ENCODE measurements at places on chromosomes 7 and 10.

- DNase-seq: no peak
Observed at GRCh38 chr10:126503392-126504062, 115.2 kb upstream of the ADAM12 start.

DNA sequence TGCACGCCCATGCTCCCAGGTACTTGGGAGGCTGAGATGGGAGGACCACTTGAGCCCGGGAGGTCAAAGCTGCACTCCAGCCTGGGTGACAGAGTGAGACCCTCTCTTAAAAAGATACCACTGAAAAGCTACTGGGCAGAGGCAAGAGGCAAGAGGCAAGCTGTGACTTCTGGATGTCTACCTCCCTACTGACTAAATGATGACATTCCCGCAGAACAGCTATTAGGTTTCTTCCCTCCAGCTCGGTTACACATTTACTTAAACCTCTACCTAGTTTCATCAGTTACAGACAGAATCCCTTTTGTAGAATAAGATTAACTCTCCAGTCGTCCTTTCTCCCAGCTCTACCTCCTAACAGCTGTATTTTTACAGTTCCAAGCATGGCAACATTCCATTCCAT, 21.2 kb downstream of the RHEB start:
- no peak for DNase-seq

DNA sequence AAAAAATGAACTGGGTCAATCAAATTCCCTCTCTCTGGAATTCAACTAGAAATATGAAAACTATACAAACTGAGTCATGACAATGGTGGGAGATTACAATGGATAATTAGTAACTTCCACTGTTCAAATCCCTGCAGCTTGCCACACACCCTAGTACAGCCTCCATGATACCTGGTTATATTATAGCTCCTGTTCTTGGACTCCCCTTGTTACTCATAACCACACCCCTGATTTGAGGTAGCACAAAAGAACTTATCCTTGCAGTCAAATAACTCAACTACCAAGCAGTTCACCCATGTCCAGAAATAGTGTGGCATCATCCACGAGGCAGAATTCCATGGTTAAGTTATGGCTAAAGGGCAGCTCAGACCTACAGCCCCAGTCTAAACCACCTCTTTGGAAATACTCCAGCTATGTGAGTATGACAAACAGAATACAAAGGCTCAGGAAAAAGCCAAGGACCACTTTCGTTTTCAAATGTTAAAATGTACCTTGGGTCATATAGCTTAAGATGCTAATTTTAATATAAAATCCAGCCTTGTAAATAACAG, 164.7 kb downstream of the CPEB3 start:
- no peak for DNase-seq

- no peak for DNase-seq
Observed at GRCh38 chr10:124596962-124597845, 135.6 kb downstream of the LHPP start.

GRCh38 chr10:100907773-100908363, 4.9 kb upstream of the SLF2 start:
- no peak for DNase-seq

DNA sequence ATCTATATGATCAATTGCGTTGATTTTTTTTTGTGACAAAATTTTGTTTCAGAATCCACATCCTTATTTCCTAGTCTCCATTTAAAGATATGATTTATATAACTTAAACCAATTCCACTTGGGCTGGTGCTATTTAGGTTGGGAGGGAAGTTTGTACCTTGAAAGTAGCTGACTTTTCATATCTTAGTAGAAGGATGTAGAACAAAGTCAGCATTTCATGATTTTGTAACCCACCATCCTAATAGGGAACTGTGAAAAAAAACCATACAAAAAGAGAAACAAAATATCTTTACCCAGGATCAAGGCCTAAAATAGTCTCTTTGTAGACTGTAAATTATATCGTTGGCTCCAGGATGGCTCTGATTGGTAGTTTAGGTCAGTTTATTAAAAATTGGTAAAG, 8.3 kb downstream of the HECTD2 start:
- DNase-seq: no peak

DNA sequence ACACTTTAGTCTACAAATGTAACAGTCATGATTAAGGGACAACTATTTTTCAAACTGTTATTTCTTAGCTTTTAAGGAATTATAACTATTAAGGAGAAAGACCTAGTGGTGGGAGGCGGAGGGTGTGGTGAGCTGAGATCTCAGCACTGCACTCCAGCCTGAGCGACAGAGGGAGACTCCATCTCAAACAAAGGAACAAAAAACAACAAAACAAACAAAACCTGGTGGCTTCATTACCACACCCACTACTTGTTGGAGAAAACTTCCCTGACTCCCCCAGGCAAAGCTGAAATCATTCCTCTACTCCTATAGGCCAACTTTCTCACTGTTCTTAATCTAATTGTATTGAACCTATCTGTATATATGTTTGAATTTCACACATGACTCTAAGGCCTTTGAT, 3.2 kb downstream of the POLR1F start:
- DNase-seq: no peak

GRCh38 chr7:129845972-129846327, 106.8 kb downstream of the UBE2H start:
- DNase-seq: no peak

DNA sequence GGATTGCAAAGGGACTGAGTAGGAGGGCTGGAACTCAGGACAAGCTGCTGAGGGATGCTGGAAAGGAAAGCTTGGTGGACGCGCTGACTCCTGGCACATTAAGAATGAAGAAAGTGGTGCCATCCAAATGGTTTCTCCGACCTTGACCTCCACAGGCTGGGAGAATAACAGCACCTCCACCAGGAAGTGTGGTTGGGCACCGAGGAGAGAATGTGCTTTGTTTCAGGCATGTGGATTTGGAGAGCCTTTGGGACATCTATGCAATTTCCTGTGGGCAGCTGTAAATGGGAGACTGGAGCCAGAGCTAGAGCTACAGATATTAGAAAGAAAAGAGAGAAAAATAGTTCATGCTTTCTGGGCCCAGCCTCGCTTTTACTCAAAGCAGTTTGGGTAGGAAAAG, 29.8 kb upstream of the HABP2 start:
- no peak for DNase-seq

- DNase-seq: peak; percentile 66
Observed at GRCh38 chr7:6395898-6396595, 51.7 kb downstream of the DAGLB start.

DNA sequence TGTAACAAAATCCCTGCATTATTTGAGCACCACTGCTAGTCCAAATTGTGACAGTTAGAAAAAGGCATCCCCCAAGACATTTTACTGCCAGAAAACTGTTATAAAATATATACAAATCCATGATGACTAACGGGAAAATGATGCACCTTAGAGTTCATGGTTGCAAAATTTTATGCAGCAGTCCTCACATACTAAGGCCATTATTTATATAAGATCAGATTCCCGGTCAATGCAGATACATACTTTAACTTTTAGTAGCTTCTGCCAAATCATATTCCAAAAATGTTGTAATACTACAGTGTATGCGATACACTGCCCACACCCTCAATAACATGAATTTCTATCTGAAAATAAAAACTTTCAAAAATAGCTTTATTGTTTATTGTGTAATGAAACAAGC, 239.9 kb upstream of the ZNF32 start:
- no peak for DNase-seq

DNA sequence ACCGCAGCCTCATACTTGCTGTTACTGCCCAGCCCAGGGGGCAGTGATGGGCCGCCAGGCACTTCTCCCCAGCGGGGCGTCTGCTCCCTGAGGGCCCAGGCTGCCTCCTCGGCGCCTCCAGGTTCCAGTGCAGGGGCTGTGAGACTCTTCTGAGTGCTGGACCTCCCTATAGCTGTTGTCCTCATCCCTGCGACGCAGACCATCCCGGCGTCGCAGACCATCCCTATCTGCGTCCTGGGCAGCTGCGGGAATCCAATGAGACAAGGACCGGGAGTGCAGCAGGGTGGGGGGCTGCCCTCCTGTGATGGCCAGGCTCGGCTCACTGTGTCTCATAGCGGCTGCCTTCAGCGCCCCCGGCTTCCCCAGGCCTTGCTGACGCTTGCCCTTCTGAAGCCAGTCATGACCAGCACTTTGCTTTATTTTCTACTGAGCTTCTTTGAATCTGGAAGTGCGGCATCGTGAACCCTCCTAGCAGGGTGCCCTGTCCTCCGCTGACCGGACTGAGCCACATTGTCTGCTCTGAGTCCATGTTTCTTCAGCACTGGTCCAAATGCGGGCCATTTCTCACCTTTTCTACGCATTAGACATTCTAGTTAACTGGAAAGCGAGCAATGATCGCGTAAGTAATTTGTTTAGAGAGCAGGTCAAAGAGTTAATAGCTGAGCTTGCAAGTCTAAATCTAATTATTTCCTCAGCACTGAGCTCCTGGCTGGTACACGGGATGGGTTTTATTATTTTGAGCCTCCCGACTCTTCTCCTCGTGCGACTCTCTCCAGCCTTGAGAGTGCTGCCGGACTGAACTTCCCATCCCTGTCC, 339.5 kb downstream of the WDR37 start:
- DNase-seq: no peak

GRCh38 chr10:68550747-68551411, 9.3 kb upstream of the TET1 start:
- DNase-seq: no peak

GRCh38 chr7:13770305-13770704, 219.2 kb downstream of the ETV1 start:
- DNase-seq: no peak

DNA sequence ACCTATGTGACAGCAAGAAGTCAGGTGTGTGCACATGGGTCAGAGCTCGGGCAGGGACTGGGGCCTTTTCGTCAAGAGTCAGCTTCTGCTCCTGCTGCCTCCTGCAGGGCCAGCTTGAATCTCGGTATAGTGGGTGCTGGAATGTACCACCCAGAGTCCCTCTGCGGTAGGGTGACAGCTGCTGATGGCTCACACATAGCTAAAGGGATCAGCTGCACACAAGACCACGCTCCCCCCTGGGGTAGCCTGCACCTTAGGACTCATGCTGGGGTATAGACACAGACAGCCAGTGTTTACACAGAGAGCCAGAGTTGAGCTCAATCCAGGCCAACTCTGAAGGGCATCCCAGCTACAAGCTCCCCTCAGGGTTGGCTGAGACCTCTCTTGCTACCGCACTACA, 14.0 kb upstream of the COL13A1 start:
- no peak for DNase-seq

GRCh38 chr10:128167926-128168520, 41.8 kb upstream of the MKI67 start:
- no peak for DNase-seq

All from lower lobe of right lung (tissue), 2 donors.